Activated naive CD8-positive, alpha-beta T cell treated with anti-CD3 and anti-CD28 coated beads, Interleukin-2, amount 50 U/mL, for 16 hours (primary cell): ENCODE measurements at places on chromosomes 3 and 15.

- DNase-seq: no peak
Observed at GRCh38 chr3:127304121-127304744, 16.4 kb upstream of the PRR20G start.

DNA sequence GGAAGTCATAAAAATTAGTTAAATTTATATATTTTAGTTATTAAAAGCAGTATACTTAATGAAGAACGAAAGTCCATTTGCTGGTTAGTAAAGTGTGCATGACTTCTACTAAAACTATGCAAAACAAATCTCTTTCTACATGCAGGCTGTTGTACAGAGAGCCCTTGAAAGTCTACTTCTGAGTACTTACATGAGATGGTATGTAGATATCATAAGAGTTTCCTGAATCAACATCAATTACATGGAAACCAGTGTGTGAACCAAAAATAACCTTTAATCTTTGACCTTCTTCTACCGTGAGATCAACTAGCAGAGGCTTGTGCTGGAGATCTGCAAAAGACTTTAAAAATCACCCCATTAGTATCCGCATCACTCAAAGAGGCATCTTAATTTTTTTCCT, 42.1 kb upstream of the SLC2A2 start:
- DNase-seq: no peak

DNA sequence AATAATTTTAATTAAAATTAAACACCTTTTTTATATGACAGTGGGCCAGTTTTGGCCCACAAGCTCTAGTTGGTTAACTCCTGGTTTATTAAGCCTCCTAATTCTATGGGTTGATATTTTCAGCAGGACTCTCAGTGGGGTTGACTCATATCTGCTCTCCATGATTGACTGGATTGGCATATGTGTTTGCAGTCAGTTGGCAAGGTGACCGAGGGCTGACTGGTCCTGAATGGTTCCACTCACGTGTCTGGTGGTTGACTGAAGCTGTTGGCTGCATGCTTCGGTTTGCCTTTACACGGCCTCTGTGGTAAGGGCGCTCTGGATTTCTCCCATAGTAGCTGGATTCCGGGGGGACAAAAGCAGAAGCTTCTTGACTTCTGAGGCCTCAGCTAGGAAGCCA, 65.3 kb upstream of the ZNF280D start:
- DNase-seq: no peak

GRCh38 chr3:196537319-196537984, 22.3 kb upstream of the SMCO1 start:
- DNase-seq: peak; percentile 14

GRCh38 chr15:63539521-63539920, 35.1 kb downstream of the USP3 start:
- no peak for DNase-seq

DNA sequence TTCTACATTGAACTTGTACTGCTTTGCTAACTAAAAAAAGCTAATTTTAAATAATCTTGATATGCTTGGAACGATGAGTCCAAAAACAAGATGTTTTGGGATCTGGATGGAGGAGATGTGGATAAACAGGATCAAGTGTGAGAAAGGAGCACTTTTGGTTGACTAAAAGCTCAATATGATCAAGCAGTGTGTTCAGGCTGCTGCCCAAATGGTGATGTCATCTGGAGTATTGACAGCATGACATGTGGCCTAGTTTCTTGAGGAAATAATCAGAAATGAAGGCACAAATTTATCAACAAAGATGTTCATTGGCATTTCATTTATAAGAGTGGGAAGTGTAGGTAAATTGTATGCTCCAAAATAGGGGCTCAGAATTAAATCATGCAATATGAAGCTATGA, 161.2 kb downstream of the SOX2 start:
- no peak for DNase-seq

DNA sequence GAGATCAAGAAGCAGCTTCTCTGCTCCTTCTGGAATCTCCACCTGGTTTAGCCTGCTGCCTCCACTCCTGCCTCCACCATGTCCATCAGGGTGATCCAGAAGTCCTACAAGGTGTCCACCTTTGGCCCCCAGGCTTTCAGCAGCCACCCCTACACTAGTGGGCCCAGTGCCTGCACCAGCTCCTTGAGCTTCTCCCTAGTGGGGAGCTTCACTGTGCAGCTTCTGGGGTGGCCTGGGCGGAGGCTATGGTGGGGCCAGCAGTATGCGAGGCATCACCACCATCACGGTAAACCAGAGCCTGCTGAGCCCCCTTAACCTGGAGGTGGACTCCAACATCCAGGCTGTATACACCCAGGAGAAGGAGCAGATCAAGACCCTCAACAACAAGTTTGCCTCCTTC, 2.4 kb upstream of the KPNA4 start:
- DNase-seq: no peak

DNA sequence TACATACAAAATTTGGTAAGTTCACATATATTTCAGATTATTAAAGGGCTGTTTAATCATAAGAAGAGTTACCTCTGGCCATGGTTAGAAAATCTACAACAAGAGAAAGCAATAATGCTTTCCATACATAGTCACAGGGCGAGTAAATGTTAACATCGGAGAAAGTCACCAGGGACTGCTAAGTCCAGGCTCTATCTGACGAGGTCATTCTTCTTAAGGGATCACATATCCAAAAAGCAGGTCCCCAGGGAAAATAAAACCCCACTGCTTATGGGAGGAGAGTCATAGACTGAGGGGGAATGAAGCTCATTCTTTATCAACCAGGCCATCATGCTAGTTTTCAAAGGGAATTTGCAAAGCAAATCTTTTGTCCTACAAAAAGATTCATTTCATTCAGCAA, 3.1 kb downstream of the PCYT1A start:
- no peak for DNase-seq

- DNase-seq: no peak
Observed at GRCh38 chr3:69105320-69105719, 17.1 kb downstream of the LMOD3 start.

GRCh38 chr3:135155228-135155627, 360.2 kb downstream of the EPHB1 start:
- DNase-seq: no peak

- DNase-seq: no peak
Observed at GRCh38 chr15:78751602-78751979, 59.7 kb downstream of the ADAMTS7 start.

GRCh38 chr3:81237181-81237580, 524.3 kb downstream of the GBE1 start:
- no peak for DNase-seq

DNA sequence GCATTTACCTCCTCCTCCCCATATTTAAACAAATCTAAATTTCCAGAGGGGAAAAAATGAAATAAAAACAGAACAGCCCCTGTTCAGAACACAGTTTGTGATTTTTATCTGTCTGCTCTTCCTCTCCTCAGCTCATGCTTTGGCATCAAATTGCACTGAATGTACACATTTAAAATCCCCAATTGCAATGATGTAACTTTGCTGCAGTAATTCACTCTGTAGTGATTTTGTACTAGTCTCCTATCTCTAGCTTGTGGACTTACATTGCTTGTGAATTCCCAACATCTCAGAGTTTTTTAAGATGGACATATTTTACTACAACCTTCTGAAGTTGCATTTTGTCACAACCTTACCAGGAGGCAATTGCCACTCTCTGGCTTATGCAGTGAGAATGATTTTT, 81.6 kb upstream of the ROBO2 start:
- no peak for DNase-seq

DNA sequence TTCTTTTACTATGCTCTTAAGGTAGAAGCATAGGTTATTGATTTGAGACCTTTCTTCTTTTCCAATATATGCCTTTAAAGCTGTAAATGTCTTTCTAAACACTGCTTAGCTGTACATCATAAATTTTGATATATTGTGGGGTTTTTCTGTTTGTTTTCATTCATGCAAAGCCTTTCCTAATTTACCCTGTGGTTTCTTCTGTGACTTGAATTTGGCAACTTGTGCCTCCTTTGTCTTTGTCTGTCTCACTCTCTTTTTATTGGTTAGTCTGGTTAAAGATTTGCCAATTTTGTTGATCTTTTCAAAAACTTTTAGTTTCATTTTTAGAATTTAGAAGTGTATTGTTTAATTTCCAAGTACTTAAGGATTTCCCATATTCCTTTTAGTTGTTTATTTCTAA, 343.1 kb downstream of the OXSM start:
- no peak for DNase-seq

DNA sequence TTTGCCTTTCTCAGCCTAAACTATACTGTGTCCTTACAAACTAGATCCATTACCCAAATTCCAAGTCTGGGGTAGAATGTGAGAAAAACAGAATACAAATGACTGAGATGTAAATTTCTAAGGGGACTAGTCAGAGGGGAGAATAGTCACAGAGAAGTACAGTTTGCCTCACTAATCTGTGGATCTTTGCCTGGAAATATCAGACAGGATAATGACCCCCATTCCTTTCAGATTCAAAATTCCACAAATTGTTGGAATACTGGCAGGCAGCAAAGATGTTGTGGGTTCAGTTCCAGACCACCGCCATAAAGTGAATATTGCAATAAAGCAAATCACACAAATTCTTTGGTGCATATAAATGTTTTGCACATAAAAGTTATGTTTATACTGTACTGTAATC, 762.8 kb upstream of the NR2F2 start:
- no peak for DNase-seq

GRCh38 chr3:152511904-152512303, 243.2 kb downstream of the MBNL1 start:
- DNase-seq: no peak

DNA sequence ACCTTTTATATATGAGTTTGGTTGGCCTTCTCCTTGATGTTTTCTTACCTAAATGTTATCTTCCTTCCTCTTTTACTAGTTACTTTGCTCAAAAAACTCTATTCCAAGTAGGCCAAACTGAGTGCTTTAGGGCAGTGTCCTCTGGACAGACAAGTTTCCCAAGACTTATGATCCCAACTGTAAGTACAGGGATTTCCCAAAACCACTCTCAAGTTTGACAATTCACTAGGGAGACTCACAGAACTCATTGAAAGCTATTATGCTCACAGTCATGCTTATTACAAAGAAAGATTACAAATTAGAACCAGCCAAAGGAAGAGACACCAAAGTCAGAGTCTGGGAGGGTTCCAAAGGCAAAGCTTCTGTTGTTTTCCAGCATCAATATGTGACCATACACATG, 534.2 kb upstream of the ALCAM start:
- no peak for DNase-seq

DNA sequence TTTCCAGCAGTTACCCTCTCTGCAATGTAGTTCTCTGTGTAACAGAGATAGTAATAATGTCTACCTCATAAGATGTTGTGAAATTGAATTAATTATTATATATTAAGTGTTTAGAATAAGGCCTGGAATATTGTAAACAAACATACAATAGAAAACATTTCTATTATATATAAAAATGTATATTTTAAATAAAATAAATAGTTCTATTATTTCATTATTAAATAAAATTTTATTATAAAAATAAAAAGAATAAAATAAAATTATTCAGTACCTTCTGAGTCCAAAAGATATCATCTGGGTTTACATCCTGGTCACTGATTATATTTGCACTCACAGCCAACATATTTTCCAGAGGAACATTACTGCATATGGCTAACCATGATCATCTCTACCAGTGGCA, 135.4 kb downstream of the LRRC3B start:
- DNase-seq: no peak

- DNase-seq: no peak
Observed at GRCh38 chr3:8283193-8283592, 218.4 kb upstream of the LMCD1 start.

GRCh38 chr3:111910806-111911205, 51.7 kb downstream of the PHLDB2 start:
- no peak for DNase-seq

GRCh38 chr3:31895471-31895870, 85.6 kb downstream of the OSBPL10 start:
- DNase-seq: no peak

DNA sequence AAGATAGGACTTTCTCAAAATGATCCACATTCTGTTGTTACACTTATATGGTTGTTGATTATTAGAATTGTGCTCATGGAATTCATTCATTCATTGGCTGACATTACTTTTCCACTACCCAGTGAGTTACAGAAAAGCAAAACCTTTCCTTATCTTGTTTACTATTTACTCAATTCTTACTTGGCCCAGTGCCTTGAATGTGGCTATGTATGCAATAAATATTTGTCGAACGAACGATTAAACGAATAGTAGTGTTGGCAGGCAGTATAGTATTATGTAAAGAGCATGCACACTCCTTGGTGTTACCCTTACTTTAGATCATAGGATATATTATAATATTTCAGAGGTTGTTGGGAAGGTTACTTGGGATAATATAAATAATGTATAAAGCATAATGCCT, 31.0 kb downstream of the CTDSPL2 start:
- DNase-seq: no peak

GRCh38 chr3:193046371-193046770, 128.7 kb upstream of the MB21D2 start:
- DNase-seq: no peak

DNA sequence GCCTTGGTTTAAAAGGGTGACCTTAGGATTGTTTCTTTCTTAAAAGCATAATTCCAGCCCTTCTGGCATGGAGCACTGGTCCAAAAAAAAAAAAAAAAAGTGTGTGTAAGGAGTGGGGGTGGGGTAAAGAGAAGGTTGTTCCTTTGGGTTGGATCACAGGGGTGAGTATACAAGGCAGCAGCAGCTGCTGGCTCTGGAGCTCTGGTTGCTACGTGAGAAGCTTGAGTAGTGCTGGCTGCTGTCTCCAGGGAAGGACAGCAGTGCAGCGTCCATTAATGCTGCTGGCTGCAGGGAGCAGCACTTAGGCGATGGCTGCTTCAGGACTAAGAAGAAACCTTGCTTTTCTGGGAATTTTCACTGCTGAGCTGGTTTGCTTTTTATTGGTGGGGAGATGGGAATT, 2.3 kb downstream of the SETD5 start:
- DNase-seq: no peak

GRCh38 chr3:58597770-58598310, 20.6 kb upstream of the FAM107A start:
- no peak for DNase-seq

DNA sequence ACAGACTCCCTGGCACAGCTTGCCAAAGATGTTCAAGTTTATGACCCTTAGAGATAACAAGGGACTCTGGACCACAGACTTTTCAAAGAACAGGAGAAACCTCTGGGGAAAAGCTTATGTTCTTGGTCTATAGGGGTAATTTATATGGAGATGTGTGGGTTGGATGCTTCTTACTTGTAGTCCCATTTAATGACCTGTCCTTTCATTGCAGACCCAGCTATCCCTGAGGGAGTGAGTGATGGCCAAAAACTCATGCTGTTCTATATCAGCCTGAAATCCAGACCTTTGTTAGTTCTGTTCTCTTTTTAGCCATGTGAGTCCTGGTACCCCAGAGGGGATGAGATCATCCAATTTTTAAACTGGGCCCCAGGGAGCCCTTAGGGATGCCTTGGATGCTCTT, 43.7 kb upstream of the MRPL3 start:
- DNase-seq: no peak

DNA sequence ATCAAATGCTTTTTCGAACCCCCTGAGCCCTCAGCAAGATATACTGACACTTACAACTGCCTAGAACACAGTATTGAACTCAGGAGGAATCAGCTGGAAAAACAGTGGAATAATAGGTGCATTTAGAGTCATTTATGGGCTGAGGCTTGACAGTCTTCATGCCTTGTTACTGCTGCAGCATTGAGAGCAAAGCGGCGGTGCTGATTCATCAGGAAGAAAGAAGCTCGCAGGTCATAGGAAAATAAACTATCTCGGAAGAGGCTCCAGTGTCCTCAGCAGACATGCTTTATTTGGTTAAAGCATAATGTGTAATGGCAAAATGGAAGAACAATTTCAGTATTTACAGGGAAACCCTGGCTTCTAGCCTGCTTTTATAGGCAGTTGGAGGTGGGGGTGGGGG, 30.1 kb upstream of the NEO1 start:
- DNase-seq: no peak
